Kidney (tissue), 22 donors: ENCODE measurements at places on chromosomes 1 and 21. TPM values are rescaled to one million over a fixed set of nuclear protein-coding genes. Genes with fewer than 3 reads are reported as not detected.

GRCh38 chr1:201883266-201883665 is 5.4 kb upstream of the SHISA4 start:
- DNase-seq = no peak

DNA sequence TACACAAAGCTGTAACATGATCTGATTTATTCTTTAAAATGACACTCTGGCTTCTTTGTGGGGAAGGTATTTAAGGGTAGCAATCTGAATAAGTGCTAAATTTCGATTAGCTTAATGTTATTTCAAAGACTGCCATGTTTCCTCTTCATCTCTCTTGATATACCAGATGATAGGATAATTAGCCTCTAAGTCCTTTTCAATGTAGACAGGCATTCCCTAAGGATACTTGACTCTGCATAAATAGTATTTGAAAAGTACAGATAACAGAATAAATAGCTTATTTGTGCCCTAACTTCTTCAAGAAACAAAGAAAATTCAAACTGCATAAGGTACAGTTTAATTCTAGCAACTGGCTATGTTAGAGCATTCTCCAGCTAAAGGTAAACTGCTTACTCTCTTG is 46.2 kb downstream of the ARHGAP29 start:
- no peak for DNase-seq

DNA sequence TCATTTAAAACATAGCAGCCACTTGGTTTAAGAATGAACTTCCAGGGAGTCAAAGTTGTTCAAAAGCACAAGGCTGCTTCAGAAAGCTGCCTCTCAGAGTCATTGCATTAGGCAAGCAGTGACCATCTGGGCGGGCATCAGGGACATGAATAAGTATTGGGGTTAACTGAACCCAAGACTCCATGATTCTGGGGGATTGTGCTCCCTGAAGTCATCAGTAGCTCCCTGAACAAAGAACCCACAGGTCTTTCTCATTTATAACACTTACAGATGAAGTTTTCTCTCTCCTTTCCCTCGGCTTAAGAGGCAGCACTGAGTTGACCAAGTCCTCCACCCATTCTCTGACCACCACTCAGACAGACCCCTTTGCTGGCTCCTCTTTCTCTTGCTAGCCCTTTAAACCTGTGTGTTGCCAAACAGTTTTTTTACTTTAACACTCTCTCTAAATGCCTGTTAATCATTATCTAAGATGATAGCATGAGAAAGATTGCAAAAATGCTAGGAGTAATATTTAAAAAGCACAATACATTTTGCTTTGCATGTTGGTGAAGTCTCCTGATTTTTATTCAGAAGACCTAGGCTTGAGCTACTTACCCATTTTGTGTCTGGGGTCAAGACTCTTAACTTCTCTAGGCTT is 77.0 kb upstream of the ARHGAP29 start:
- DNase-seq = no peak

DNA sequence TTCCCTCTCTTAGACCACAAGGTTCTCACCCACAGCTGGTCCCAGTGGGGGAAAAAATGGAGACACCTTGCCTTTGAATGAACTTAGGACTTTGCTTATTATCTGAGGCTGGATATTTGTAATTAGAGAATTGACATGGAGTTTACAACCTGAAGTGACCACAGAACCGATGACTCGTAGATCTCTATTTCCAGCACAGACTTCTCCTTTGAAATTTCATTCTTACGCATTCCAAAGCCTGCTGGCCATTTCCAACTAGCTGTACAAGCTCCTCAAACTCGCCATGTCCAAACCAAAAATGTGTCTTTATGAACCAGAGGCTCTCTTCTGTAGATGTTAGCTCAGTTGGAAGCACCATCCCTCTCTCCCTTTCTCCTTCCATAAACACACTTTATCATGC is 12.0 kb downstream of the RAB7B start:
- DNase-seq = no peak

DNA sequence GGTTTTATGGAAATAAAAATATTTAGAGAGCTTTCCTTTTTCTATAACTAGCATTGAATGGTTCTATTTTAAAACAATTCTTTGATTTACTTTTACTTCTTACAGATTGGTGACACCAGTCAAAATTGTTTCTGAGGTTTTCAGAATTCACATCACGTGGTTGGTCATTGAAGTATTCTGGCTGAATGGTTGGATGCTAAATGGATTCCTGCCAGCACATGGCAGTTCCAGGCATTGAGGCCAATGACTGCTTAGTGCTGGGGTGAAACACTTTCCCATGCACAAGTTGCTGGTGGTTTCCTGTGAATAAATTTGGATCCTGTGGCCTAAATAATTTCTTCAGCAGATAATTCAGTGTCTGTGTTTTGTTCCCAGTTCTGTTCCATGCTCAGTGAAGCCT is 20.6 kb downstream of the NCAM2 start:
- no peak for DNase-seq

- no peak for DNase-seq
Measured at GRCh38 chr1:58986996-58987767, 203.3 kb upstream of the JUN start.

- peak; percentile 54 for DNase-seq
Measured at GRCh38 chr21:44399151-44399954, 45.9 kb downstream of the TRPM2 start.

- DNase-seq = no peak
Measured at GRCh38 chr21:31235671-31236450, 108.2 kb downstream of the TIAM1 start.

DNA sequence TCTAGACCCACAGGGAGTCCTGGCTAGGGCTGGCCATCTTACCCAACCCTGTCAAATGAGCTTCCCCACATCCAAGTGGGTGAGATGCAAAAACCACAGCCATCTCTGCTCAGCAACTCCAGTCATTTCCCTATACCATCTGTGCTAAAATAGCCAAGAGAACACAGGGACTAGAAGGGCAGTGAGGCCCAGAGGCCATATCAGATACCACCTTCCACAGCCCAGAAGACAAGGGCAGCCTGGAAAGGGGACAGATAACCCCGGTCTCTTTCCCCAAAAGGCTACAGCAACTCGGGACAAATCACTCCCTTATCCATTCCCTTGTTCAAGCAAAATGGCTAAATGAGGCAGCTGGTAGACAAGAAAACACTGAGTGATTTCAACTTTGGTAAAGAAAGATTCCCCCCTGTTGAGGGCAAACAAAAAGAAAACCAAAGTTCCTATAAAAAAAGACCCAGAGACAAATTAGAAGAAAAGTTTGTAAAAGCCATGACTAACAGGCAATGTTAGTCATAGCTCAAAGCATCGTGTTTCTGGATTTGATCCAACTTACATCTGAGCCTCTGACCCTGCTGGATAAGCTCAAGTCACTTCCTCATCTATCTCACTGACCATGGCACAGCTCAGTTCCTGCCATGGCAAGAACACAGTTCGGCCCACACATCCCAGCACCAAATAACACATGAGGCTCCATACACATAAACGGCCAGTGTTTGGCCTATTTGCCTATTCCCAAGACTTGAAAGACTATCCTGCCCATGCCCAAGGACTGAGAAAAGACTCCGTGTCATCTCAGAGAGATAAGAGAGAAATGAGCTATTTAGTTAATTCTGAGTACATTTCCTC is 3.1 kb downstream of the LAMB3 start:
- DNase-seq = no peak

GRCh38 chr1:201826830-201827229 is 2.1 kb upstream of the IPO9 start:
- DNase-seq = peak; percentile 40

DNA sequence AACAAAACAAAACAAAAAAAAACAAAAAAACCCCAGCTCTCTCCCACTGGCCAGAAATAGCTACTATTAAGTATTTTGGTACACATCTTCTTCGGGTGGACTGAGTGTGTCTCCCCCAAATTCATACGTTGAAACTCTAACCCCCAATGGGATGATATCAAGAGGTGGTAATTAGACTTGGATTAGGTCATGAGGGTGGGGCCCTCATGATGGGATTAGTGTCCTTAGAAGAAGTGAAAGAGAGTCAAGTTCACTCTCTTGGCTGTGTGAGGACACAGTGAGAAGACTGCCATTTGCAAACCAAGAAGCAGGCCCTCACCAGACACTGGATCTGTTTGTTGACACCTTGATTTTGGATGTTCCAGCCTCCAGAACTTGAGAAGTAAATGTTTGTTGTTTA is 116.9 kb downstream of the NOS1AP start:
- no peak for DNase-seq

DNA sequence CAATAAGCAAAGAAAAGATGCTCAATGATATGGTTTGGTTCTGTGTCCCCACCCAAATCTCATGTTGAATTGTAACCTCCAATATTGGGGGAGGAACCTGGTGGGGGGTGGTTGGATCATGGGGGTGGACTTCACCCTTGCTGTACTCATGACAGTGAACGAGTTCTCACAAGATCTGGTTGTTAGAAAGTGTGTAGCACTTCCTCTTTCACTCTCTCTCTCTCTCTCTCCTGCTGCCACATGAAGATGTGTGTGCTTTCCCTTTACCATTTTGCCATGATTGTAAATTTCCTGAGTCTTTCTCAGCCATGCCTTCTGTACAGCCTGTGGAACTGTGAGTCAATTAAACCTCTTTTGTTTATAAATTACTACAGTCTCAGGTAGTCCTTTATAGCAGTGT is 248.4 kb downstream of the HHIPL2 start:
- no peak for DNase-seq

DNA sequence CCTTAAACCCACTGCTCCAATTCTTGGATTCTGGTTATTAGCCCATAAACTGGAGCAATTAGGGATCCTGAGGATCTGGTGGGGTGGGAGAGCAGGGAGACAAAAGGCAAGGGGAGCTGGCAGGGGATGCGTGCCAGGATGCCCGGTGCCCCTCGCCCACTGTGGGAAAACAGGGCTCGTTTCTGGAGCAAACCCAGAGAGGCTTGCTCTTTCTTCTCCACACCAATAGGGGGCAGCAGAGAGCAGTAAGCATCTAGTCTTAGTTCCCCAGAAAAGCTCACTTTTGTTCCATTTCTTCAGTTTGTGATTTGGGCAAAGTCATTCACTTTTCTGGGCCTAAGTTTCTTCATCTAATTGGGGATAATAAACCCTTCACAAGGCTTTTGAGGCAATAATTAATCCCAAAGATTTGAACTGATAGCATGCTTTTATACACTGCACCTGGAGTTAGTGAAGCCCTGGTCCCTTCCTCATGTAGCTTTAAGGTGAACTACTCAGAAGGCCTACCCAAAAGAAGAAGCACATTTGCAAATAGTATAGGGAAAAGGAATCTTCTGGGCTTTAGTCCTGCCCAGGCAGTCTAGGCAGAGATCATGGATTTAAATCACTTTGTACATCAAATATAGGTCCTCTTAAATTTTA is 160.6 kb upstream of the USP24 start:
- peak; percentile 79 for DNase-seq

- DNase-seq = no peak
Measured at GRCh38 chr1:49723662-49724061, 300.1 kb downstream of the AGBL4 start.

GRCh38 chr21:41970106-41970391 is 16.2 kb upstream of the C2CD2 start:
- DNase-seq = no peak

DNA sequence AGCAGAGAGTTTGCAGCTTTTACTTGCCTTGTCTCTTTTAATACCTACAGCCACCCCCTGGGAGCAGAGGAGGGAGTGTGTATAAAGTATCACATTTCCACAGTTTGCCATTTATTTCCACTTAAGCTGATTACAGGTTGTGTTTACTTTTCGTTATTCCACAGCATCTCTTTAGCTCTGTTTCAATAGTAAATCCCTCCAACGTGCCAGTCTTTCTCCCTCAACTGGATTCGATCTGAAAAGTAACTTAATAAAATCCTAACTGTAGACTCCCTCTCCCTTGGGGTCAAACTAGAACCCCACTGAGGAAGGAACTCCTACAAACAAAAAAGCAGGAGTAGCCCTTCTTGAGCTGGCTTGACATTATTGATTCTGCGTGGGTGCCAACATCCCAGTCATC is 3.1 kb upstream of the FCGR2A start:
- no peak for DNase-seq

- DNase-seq = no peak
Measured at GRCh38 chr1:197173571-197174507, 27.4 kb upstream of the ASPM start.

DNA sequence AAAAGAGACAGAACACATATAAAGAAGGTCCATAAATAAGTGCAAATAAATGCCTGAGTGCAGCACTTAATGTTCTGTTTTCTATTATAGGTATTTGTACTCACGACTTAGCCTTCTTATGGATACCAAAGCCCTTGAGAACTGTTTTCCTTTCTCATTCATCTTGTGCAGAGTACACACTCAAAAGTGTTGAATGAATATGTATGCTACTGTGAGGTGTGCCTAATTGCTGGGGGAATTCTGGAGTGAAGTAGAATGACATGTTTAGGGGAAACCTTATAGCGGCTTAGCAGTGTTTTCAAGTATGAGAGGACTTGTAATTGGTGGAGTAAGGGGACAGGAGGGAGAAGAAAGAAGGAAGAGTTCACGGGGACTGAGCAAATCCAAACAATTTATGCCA is 157.6 kb downstream of the CACNA1E start:
- no peak for DNase-seq

DNA sequence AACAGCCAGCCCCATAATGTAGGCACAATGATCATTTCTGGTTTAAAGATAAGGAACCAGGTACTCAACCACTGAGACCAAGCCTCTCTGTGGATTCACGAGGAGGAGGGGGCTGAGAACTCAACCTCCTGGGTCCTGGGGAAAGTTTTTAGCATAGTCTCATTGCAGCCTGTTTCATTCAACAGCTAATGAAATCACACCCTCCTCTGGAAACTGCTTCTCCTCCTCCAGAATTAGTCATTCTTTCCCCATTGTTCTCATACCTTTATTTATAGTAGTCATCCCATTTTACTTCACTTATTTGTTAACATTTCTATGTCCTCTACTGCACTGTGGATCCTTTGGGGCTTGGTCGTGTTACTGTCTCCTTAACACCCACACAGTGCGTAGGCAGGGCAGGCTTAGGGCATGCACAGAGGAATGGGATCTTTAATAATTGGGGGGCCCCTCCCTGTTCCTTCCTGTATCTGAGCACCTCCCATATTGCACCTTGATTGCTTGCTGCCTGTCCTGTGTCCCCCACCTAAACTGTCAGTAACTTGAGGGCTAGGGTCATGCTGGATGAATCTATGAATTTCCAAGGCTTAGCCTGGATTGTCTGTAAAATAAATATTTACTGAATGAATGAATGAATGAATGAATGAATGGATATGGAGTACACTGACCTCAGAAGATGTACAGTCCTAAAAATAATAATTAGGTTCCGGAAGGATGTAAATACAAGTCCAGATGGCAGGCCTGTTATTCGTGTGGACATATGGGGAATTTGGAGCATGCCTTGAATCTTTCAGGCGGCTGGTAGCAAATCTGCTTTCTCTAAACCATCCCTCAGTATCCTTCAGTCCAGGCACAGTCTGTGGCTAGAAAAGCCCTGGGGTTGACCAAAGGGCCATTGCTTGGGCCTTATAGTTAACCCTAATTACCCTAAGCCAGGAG is 153.8 kb upstream of the HMGB4 start:
- DNase-seq = no peak

- no peak for DNase-seq
Measured at GRCh38 chr21:45839274-45839673, 142.3 kb upstream of the COL6A1 start.

The EFNA3 gene
- 1.2 TPM for polyA plus RNA-seq

The TNFRSF18 gene
- not detected for polyA plus RNA-seq

The MSH4 gene
- polyA plus RNA-seq = not detected

The RNF186 gene
- polyA plus RNA-seq = 111 TPM

The C8A gene
- polyA plus RNA-seq = not detected

The TAL1 gene
- polyA plus RNA-seq = 3.1 TPM

The COL24A1 gene
- polyA plus RNA-seq = 0.47 TPM

The TRIM46 gene
- polyA plus RNA-seq = 0.28 TPM

The TCHHL1 gene
- polyA plus RNA-seq = not detected

The SERPINC1 gene
- polyA plus RNA-seq = 0.82 TPM

The SFN gene
- 2.9 TPM for polyA plus RNA-seq
